CD14-positive monocyte (primary cell): ENCODE measurements at places on chromosomes 3 and 15. TPM values are rescaled to one million over a fixed set of nuclear protein-coding genes. Genes with fewer than 3 reads are reported as not detected.

CD96 gene
- 0.03 and 0.05 TPM in 2 replicates for polyA plus RNA-seq

MASP1 gene
- polyA plus RNA-seq = not detected

STRC gene
- 0.24 and 0.37 TPM in 2 replicates for polyA plus RNA-seq

CCRL2 gene
- 4.5 and 15.3 TPM in 2 replicates for polyA plus RNA-seq

MINDY2 gene
- polyA plus RNA-seq = 1.1 and 3.4 TPM in 2 replicates

TRPM1 gene
- 0.04 TPM for polyA plus RNA-seq

DNA sequence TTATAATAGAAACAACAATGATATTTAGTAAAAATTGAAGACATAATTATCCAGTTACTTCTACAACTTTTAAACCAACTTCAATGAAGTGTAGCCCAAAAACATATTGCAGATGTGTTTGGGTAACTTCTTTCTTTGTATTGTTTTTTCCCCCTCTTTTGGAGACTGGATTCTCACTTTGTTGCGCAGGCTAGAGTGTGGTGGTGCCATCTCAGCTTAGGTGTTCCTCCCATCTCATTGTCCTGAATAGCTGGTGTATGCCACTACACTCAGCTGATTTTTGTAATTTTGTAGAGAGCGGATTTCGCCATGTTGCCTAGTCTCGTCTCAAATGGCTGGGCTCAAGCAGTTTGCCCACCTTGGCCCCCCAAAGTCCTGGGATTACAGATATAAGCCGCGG lies 148.1 kb downstream of the FNDC3B start:
- no peaks in the 10 kb centered on the region for H3K36me3 ChIP-seq
- peaks cover 12% of the 10 kb centered on the region for H3K4me1 ChIP-seq
- H3K4me3 ChIP-seq = no peak overlapping the region
- H3K27me3 ChIP-seq = no peaks in the 10 kb centered on the region
- H3K27ac ChIP-seq = no peak overlapping the region
- DNase-seq = no peak

- no peak for DNase-seq
- H3K4me3 ChIP-seq = no peak overlapping the region
- H3K4me1 ChIP-seq = no peaks in the 10 kb centered on the region
- H3K27me3 ChIP-seq = no peaks in the 10 kb centered on the region
- no peaks in the 10 kb centered on the region for H3K36me3 ChIP-seq
- no peak overlapping the region for H3K27ac ChIP-seq
Measured at GRCh38 chr3:106945435-106945834, 431.8 kb upstream of the CCDC54 start.

- DNase-seq = no peak
- H3K27me3 ChIP-seq = no peaks in the 10 kb centered on the region
- no peak overlapping the region for H3K27ac ChIP-seq
- H3K4me1 ChIP-seq = no peaks in the 10 kb centered on the region
Measured at GRCh38 chr3:180278583-180279188, 241.9 kb upstream of the PEX5L start.

DNA sequence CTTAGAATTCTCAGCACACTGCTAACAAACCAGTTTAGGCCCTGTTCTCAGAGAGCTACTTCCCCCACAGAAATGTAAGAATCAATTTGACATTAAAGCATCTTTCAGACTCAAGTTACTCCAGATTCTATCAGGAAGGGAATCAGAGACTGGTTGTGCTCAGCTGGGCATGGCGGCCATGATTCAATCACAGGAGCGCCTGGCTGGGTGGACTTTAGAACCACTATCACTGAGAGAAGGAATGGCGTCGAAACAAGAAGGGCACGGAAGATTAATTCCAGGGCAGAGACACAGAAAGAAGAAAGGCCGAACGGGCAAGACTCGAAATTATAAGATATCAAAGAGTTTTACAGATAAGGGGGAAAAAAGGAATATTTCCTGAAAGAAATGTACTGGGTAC lies 6.2 kb downstream of the TNIK start:
- DNase-seq = no peak
- peaks cover 19% of the 10 kb centered on the region for H3K27me3 ChIP-seq
- no peak overlapping the region for H3K4me3 ChIP-seq
- H3K36me3 ChIP-seq = no peaks in the 10 kb centered on the region
- H3K4me1 ChIP-seq = peaks cover 12% of the 10 kb centered on the region

- no peaks in the 10 kb centered on the region for H3K27me3 ChIP-seq
- H3K4me1 ChIP-seq = peaks cover 77% of the 10 kb centered on the region
- H3K36me3 ChIP-seq = peaks cover 36% of the 10 kb centered on the region
- peak overlapping the region; percentile 97 for H3K27ac ChIP-seq
- no peak for DNase-seq
Measured at GRCh38 chr3:48468329-48468731, 21.8 kb downstream of the ATRIP start.
